IMR-90 (cell line): ENCODE measurements at places on chromosomes 7 and 10.

GRCh38 chr7:11899247-11899646 is 67.2 kb upstream of the THSD7A start:
- no peak overlapping the region for H3K27ac ChIP-seq
- H3K4me1 ChIP-seq, result no peaks in the 10 kb centered on the region
- H3K27me3 ChIP-seq, result no peaks in the 10 kb centered on the region
- H3K36me3 ChIP-seq, result no peaks in the 10 kb centered on the region
- no peak overlapping the region for H3K4me3 ChIP-seq

- no peaks in the 10 kb centered on the region for H3K4me1 ChIP-seq
- H3K36me3 ChIP-seq, result no peaks in the 10 kb centered on the region
- H3K27me3 ChIP-seq, result no peaks in the 10 kb centered on the region
- peak; percentile 1 for DNase-seq
Observed at GRCh38 chr7:142880876-142881505, 4.6 kb downstream of the TRPV6 start.

GRCh38 chr10:121610798-121611323 is 12.6 kb upstream of the FGFR2 start:
- H3K36me3 ChIP-seq, result no peaks in the 10 kb centered on the region
- H3K27ac ChIP-seq, result no peak overlapping the region
- no peak for DNase-seq
- H3K27me3 ChIP-seq, result no peaks in the 10 kb centered on the region

GRCh38 chr7:999941-1000935 is 17.3 kb downstream of the CYP2W1 start:
- no peak overlapping the region for H3K4me3 ChIP-seq
- H3K27me3 ChIP-seq, result no peaks in the 10 kb centered on the region
- no peak overlapping the region for H3K27ac ChIP-seq
- H3K4me1 ChIP-seq, result no peaks in the 10 kb centered on the region
- peaks cover 12% of the 10 kb centered on the region; the same call in 1 of the 2 replicates for H3K36me3 ChIP-seq

DNA sequence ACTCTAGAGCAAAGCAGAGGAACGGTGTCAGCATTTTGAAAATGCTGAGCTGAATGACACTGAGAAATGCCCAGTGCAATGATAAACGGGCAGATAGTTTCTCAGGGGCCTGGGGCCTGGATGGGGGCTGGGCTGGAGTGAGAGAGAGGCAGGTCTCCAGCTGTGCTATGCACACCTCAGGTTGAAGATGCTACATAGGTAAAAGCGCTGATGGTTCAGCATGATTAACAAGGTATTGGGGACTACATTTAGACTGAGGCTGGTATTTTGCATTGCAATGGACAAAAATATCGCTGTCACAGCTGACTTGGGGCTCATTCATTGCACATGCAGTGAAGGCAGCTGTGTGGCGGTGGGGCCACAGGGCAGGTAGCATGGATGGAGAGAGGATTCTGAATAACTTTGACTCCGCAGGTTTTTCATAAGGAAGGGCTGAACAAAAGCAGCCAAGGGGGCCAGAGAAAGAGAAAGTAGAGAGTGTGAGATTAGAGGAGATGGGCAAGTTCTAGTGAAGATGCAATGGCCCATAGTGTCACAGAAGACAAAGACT is 290.8 kb upstream of the ZNF32 start:
- H3K27me3 ChIP-seq, result no peaks in the 10 kb centered on the region

DNA sequence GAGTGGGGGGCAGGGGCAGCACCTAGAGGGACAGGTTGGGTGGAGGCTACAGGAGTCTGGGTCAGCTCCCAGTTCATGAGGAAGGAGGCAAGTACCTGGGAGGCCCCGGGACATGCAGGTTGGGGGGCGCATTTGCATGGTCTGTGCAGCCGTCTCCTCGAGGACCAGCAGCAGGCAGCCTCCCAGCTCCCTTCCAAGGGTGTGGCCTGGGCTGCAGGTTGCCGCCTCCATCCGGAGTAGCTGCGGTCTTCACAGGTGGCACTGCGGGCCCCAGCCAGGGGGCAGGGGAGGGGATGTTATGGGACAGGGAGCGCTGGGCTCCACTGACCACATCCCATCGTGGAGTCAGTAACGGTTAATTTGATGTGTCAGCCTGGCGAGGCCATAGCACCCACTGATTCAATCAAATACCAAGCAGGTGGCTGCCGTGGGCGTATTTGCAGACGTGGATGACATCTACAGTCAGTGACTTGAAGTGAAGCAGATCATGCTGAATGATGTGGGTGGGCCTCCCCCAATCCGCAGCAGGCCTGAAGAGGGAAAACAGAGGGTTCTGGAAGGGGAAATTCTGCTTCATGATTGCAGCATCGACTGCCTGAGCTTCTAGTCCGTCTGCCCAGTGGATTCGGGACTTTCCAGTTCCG is 81.6 kb downstream of the PRKAG2 start:
- no peak overlapping the region for H3K4me3 ChIP-seq
- no peak overlapping the region for H3K27ac ChIP-seq
- peaks cover 12% of the 10 kb centered on the region for H3K27me3 ChIP-seq
- H3K36me3 ChIP-seq, result no peaks in the 10 kb centered on the region
- no peak for DNase-seq

GRCh38 chr7:35003679-35004303 is 33.5 kb downstream of the DPY19L1 start:
- H3K27me3 ChIP-seq, result no peaks in the 10 kb centered on the region
- peaks cover 10% of the 10 kb centered on the region for H3K4me1 ChIP-seq
- DNase-seq, result peak; percentile 90
- no peaks in the 10 kb centered on the region for H3K36me3 ChIP-seq
- no peak overlapping the region for H3K4me3 ChIP-seq

DNA sequence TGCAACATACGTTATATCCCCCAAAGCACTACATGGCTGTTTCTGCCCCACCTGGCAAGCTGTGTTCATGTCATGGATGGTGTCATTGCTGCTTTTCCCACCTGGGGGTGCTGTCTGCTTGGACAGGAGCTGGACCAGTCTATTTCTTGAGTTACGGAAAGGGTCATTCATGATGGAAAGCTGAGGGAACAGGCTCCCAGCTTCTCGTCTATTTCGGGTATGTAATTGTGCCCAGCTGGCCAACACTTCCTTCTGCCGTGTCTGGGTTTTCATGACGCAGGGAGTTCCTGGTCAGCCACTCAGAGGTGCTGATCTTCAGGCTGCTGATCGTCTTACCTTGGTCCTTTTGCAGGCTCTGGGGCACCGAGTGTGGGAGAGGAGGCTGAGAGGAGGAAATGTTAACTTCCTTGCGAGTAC is 8.6 kb downstream of the BTBD16 start:
- peak; percentile 28 for DNase-seq
- no peaks in the 10 kb centered on the region for H3K27me3 ChIP-seq
- H3K36me3 ChIP-seq, result no peaks in the 10 kb centered on the region
- no peak overlapping the region for H3K4me3 ChIP-seq

DNA sequence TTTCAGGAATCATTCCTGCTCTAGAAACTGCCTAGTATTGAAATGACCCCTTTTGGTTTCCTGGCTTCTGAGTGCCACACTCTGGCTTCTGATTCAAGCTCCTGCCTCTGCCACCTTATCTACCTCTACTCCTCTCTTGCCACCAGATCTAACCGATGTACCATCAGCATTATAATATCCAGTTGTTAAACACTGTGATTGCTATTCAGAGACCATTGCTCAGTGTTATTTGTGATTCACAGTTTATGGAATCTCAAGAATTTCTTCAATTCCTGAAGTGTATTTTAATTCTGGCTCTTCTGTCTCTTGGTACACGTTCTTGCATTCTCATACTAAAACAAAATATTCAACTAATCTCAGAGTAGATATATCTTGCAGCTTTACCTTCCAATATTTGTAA is 88.7 kb downstream of the DYNC1I1 start:
- no peaks in the 10 kb centered on the region for H3K36me3 ChIP-seq
- peak; percentile 3 for DNase-seq
- no peak overlapping the region for H3K4me3 ChIP-seq
- no peak overlapping the region for H3K27ac ChIP-seq

DNA sequence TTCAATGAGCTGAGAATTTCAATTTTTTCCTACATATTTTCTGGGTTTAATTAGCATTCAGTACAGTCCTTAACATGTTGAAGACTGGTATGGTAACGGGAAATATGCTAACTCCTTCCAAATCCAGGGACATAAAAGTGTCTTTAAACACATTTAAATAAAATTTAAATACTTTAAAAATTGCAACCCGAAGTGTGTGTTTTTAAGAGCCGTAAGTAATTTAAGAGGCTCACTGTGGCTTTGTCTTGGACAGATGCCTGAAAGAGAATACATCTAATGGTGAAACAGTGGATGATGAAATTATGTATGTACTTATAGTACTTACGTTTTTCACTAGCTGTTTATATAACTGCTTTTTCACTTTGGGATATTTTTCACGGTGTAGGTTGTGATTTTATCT is 687.3 kb upstream of the CELF2 start:
- no peaks in the 10 kb centered on the region for H3K27me3 ChIP-seq
- no peaks in the 10 kb centered on the region for H3K36me3 ChIP-seq
- DNase-seq, result peak; percentile 56
- H3K4me1 ChIP-seq, result 0 out of 2 replicates have a peak, but pooled peaks cover 3% of the 10 kb centered on the region

DNA sequence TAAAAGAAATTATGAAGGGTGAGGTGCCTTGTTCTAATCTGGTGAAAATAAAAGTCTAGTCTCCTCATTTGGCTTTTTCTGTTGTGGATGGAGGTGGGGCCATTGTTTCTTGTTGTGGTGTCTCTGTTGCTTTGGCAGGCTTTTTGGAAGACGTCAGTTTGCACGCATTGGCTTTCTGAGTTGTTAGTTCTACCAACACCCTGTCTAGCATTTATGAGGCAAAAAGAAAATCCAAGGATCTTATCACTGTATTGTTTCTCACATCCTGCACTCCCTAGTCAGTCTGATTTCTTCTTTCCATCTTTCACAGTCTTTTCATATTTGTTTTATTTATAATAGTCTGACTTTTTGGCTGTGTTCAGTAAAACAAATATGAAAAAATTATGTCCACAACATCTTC is 898.3 kb downstream of the REEP3 start:
- H3K27ac ChIP-seq, result no peak overlapping the region
- H3K4me3 ChIP-seq, result no peak overlapping the region
- H3K36me3 ChIP-seq, result no peaks in the 10 kb centered on the region
- H3K27me3 ChIP-seq, result no peaks in the 10 kb centered on the region
- no peaks in the 10 kb centered on the region for H3K4me1 ChIP-seq

- no peak overlapping the region for H3K4me3 ChIP-seq
- H3K27me3 ChIP-seq, result no peaks in the 10 kb centered on the region
- H3K4me1 ChIP-seq, result peaks cover 10% of the 10 kb centered on the region; the same call in 1 of the 2 replicates
- H3K27ac ChIP-seq, result no peak overlapping the region
- peak; percentile 92 for DNase-seq
Observed at GRCh38 chr10:58641095-58641531, 128.4 kb downstream of the BICC1 start.

DNA sequence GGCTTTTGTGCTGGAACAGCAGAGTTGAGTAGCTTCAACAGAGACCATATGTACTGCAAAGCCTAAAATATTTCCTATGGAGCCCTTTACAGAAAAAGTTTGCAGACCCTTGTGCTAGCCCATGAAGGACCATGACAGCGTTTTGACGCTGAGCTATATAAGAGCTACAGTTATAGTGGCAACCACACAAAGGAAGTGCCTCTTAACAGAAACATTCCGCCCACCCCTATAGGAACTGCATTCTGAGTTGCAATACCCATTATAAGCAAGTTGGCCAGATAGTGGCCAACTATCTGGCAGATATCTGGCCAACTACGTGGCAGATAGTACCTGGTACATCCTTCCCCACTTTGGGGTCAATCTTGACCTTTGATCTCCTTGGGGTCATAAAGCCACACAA is 47.5 kb upstream of the DMBT1 start:
- H3K4me1 ChIP-seq, result no peaks in the 10 kb centered on the region
- no peaks in the 10 kb centered on the region for H3K27me3 ChIP-seq
- no peak overlapping the region for H3K4me3 ChIP-seq
- no peak overlapping the region for H3K27ac ChIP-seq
- H3K36me3 ChIP-seq, result peaks cover 35% of the 10 kb centered on the region

GRCh38 chr7:74292757-74293576 is 3.8 kb downstream of the CLIP2 start:
- DNase-seq, result no peak
- H3K4me3 ChIP-seq, result no peak overlapping the region
- no peak overlapping the region for H3K27ac ChIP-seq
- H3K4me1 ChIP-seq, result peaks cover 28% of the 10 kb centered on the region

GRCh38 chr10:95793401-95794045 is 37.6 kb downstream of the ENTPD1 start:
- no peak overlapping the region for H3K4me3 ChIP-seq
- H3K27ac ChIP-seq, result peak overlapping the region; percentile 64; the same call in 1 of the 2 replicates
- no peaks in the 10 kb centered on the region for H3K36me3 ChIP-seq
- DNase-seq, result no peak
- no peaks in the 10 kb centered on the region for H3K27me3 ChIP-seq

DNA sequence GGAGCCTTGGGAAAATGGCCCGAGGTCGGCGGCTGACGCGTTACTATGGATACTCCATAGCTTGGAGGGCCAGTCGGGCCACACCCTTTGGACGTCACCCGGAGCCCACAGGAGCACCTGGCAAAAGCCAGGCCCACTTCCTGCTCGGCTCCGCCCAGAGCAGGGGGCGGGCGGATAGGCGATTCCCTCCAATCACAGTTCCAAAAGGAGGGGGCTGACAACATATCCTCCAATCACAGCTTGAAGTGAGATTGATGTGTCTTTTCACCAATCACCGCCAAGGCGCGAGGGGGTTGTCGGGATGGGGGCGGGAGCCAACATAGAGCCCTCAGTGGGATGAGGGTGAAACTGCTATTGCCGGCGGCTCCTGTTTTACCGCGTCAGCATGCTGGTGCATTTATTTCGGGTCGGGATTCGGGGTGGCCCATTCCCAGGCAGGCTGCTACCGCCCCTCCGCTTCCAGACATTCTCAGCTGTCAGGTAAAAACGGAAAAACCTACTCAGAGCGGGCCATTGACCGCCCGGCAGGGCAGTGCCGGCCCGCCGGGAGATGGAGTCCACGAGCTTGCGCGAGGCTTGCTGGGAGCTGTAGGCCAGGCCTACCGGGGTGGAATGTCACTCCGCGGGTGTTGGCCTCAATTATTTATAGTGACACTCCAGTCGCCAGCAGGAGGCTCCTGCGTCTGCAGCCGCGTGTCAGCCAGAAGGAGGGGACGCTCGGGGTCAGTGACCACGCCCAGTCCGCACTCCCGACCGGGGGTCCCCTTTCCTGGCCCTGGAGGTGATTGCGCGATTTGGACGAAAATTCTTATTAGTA is at the start of gene ABCB8:
Gene ABCB8, plus strand, starts transcription at position 320 of the 817 bp plus-strand sequence. Its CDS starts 66 bp downstream, at position 386.
- H3K27ac ChIP-seq, result peak within 1 kb of the TSS; percentile 65
- H3K4me1 ChIP-seq, result no peaks in the 10 kb centered on the region
- peak; percentile 98 for DNase-seq
- H3K4me3 ChIP-seq, result peak within 1 kb of the TSS; percentile 71

DNA sequence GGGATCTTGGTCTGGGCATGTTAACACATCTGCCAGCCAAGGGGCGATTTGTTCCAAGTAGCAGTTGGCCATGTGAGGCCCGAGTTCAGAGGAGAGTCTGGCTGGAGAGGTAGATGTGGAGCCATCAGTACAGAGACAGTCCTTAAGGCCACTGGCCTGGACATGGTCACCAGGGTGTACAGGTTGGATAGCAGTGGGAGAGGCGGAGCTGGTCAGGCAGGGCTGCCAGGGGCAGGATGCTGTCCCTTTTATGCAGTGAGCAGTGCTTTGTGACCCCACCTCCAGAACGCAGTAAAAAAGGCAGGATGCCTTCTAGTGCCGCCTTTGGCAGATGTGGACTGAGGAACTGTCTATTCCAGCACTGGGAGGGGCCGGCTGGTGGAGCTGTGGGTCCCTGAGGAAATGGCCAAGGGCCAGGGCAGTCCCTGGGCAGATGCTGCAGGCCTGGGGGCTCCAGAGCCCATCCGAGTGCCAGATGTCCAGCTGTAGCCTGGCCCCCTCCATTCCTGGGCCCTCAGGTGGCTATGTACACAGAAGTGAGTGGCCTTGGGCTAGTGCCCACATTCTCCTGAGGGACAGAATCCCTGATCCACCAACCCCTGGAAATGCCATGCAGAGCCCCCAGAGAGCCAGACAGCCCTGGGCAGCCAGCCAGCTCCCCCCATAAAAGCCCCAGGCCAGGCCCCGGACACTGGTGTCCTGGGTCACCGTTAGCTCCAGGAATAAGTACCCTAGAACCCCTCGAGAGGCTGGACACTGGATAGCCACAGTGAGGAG is 17.2 kb upstream of the MYL7 start:
- no peak overlapping the region for H3K4me3 ChIP-seq
- H3K27me3 ChIP-seq, result peaks cover 6% of the 10 kb centered on the region; the same call in 1 of the 2 replicates
- H3K36me3 ChIP-seq, result no peaks in the 10 kb centered on the region
